NCI-H69 (cell line): ENCODE measurements at places on chromosomes 2 and 18.

- no peak for DNase-seq
Observed at GRCh38 chr2:95350774-95351597, 51.5 kb upstream of the FAHD2A start.

DNA sequence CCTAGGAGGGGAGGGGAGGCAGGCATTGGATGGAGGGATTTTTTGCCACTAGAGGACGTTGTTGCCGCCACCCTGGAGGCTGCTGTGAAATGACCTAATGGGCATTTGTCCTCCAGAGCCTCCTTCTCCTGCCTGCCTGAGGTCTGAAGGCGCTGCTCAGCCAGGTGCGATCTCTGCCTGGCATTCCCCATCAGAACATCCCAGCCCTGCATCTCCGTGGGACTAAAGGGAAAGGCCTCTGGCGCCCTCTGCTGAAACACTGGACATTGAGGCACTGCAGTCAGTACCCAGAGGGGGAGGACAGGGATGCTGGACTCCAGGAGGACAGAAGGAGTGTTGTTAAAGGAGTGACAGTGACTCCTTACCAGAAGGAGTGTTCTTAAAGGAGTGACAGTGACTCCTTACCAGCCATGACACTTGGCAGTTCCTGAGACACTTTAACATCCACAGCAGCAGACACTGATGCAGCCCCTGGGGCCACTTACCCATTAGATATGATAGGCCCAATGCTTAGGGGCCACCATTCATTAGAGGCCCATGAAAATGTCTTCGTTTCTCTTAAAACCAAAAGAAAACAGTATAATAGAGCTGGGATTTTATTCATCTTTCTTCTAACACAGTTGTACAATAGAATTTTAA, 17.0 kb downstream of the THNSL2 start:
- DNase-seq, result peak; percentile 76

GRCh38 chr2:10241641-10242430, 60.9 kb upstream of the HPCAL1 start:
- no peak for DNase-seq

- no peak for DNase-seq
Observed at GRCh38 chr18:6495536-6495935, 80.8 kb upstream of the L3MBTL4 start.

DNA sequence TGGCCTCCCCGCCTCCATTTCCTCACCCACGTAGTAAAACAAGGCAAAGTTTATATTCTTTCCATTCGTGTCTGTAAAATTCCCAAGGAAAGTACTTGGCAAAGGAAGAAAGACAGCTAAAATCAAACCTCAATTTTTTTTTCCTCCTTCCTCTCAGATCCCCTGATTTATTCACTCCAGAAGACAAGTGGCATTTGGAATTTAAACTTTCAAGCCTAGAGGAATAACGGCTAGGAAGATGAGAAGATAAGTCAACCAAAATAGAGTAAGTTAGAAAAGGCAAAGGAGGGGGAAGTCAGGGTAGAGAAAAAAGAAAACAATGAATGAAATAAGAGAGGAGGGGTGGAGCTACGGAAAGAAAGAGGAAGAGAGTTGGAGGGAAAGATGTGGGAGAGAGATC, 198.9 kb upstream of the PIK3C3 start:
- no peak for DNase-seq

GRCh38 chr2:76019128-76019527, 308.4 kb upstream of the GCFC2 start:
- DNase-seq, result peak; percentile 2

DNA sequence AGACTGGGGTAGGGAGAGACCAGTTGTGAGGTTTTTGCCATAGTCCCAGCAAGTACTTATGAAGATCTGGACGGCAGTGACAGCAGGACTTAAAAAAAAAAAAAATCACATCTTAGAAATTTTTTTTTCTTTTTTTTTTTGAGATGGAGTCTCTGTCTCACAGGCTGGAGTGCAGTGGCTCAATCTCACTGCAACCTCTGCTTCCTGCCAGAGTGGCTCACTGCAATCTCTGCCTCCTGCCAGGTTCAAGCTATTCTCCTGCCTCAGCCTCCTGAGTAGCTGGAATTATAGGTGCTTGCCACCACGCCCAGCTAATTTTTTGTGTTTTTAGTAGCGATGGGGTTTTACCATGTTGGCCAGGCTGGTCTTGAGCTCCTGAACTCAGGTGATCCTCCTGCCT, 22.4 kb upstream of the STAT4 start:
- no peak for DNase-seq

- DNase-seq, result no peak
Observed at GRCh38 chr2:180334514-180334913, 327.4 kb upstream of the CWC22 start.

DNA sequence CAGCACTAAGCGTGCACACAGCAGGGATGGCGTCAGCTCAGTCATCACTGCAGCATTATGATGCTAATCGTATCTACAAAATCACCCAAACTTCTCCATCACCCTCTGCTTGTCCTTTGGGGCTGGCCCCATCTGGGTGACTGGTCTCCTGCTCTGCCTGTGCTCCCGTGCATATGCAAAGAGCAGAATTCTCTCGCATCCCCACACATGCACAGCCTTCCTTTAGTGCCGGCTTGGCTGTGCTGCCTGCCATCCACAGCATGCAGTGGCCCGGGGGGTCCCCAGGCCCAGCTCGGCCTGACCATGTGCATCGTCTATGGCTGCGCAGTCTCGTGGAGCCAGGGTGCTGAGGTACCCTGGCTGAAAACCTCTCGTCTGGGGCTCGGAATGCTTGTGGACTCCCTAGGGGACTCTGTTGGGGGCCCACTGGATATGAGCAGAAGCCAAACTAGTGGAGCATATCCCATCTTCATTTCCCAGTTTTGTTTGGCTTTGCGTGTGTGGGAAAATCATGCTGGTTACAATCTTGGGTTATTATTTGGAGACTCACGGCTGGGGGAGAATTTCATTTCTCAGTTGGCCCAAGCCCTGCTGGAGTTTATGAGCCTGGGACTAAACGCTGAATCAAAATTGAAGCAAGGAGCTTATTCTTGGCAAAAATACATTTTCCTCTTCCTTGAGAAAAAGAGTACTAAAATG, 70.9 kb upstream of the HS6ST1 start:
- DNase-seq, result no peak

- DNase-seq, result no peak
Observed at GRCh38 chr2:19146867-19147266, 211.6 kb downstream of the OSR1 start.

DNA sequence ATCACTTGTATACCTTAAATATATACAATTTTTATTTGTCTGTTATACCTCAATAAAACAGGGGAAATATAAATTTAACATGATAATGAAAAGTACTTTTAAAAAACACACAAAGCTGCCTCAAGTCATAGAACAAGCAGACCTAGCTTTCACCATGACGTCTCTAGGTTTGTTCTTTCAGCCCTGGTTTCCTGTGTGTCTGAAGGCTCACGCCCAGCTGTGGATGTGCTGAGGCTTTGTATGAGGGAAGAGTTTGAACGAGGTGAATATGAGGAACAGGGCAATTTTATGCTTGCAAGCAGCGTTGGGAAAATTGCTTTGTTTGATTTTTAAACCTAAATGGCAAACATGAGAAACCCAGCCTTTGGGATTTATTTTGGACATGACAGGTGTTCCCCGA, 15.3 kb downstream of the SH3RF3 start:
- no peak for DNase-seq

- DNase-seq, result no peak
Observed at GRCh38 chr18:11071300-11071699, 78.1 kb downstream of the PIEZO2 start.

DNA sequence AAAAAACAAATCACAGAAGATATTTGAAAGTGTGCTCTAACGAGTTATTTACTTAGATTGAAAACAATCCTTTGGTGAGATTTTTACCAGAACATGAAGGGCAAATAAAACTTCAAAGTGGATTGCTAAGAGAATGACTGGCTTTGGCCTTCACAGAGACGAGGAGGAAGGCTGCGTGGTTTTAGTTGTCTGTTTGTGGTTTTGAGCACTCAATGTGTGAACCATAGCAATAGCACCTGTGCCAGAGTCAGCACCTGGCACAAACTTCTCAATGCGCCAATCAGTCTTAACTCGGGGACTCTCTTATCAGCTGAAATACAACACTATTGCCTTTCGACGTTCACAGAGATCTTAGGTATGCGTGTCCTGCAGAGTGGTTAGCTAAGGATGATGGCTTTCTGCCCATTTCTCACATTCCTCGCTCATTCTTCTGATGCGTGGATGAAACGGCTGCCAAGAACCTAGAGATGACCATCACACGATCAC, 70.0 kb downstream of the MBP start:
- DNase-seq, result no peak

DNA sequence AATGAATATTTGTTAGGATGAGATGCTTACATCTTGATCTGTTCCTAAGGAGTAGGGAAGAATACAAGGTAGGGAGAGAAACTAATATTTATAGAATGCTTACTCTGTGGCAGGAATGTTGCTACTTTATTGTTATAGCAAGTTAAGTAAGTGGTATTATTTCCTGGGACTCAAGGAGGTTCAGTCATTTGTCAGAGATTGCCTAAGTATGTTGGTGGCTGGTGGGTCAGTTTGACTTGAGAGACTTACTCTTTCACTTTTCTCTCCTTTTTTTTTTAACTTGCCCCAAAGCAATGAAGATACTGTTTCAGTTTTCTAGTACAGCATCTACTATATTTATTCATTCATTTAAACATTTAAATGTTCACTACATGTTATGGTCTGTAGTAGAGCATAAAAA, 209.2 kb upstream of the STON1 start:
- no peak for DNase-seq

DNA sequence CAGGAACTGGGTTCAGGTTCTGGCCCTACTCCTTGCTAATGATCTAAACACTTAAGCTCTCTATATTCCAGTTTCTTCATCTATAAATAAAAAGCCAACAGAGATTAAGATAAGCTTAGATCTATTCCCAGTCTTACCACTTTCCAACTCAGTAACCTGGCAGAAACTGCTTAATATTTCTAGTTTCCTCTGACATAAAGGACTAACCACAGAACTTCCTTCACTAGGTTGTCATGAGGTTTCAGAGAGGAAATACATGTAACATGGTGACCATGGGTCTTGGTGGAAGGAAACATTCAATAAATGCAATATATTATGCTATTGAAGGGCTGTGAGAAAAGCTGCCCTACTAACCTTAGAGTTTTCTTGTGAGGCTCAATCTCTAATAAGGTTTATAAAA, 114.4 kb upstream of the PDE1A start:
- DNase-seq, result no peak

GRCh38 chr2:121944072-121944831, 188.8 kb downstream of the TSN start:
- peak; percentile 54 for DNase-seq

DNA sequence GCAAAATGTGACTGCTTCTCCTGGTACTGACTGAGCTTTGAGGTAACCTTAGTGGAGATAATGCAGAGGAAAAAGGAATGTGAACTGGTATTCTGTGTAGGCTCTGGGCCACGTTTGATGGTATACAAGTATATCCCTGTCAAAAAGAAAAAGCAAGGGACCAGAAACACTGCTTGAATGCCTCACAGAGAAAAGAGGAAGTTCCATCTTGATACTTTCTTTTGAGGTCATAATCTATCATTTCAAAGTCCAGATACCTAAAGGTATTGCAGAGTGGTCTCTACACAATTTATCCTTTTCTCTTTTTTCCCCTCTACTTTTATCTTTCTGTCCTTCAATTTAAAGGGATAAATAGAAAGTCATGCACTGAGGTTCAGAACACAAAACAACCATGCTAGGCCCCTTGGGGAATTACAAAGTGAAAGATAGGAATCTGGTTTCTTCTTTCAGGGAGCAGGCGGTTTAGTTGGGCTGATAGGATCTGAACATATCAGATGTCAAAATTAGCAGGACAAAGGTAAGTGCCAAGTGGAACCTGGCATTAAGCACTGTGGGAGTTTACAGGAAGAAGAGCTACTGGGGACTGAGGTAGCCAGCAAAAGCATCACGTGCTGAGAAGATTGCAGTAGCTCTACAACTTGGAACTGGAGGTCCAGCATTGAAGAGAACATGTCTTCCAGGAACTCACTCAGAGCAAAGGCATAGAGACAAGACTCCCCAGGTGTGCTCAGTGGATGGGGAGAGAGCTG, 121.2 kb downstream of the LYPD6 start:
- peak; percentile 62 for DNase-seq

DNA sequence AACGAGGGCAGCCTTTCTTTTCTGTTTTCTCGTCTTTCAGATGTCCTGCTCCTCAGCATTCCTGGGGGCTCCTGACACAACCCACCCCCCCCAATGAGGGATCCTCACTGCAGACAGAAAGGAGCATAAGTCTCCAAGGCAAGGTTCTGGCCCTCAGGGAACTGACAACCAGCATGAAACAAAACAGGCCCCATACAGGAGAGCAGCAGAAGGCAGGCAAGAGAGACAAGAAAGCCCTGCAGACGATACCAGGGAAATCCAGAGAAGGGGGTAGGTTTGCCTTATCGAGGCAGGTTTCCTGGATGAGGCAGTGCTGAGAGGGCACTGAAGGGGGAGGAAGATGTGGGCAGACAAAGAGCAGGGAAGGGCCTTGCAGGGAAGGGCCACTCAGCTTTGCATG, 103.9 kb upstream of the EPAS1 start:
- no peak for DNase-seq

DNA sequence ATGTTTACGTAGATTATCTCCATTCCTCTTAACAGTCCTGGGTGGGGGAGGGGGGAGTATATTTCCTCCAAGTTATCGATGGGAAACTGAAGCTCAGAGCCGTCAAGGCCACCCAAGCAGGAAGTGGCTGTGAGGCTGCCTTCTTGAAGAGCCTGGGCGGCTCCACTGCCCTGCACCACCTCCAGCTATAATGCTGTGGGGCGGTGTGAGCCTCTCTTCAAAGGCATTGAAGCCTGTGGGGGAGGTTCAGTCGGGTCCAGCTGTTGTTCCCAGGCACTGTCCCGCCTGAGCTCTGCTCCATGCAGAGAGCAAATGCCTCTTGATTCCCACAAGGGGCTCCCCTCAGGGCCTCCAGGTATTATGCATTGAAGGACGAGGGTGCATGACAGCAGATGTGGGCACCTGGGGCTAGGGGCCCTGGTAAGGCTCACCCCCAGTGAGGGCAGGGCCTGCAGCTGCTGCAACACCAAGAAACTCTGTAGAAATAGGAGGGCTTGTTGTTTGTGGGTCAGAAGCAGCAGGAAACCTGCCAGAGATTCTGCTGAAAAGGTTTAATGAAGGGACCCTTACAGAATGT, 29.5 kb upstream of the LAPTM4A start:
- no peak for DNase-seq

GRCh38 chr18:80204142-80204541, 43.2 kb downstream of the PARD6G start:
- DNase-seq, result no peak

DNA sequence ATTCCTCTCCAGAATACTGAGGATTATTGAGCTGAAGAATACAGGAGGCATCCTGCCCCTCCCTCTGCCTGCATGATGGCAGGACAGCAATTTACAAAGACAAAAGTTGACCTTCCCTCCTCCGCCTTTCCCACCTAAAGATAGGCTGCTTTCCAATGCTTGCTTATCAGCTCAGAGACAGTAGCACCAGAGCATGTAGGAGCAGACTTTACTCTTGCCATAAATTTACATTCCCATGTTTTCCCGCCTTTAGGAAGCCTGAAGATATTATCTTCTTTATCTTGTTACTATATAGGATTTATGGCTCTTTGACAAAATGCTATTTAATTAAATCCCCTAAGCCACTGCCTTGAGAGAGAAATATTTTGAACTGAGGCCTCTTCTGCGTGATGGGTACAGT, 135.6 kb upstream of the HNMT start:
- DNase-seq, result peak; percentile 36

- DNase-seq, result no peak
Observed at GRCh38 chr2:226208726-226209125, 590.9 kb downstream of the IRS1 start.

- no peak for DNase-seq
Observed at GRCh38 chr2:236107942-236108625, 60.1 kb downstream of the GBX2 start.
